Ovary (tissue), 10 donors: ENCODE measurements at places on chromosomes 6 and 20. TPM values are rescaled to one million over a fixed set of nuclear protein-coding genes. Genes with fewer than 3 reads are reported as not detected.
A peak's percentile ranks its signal among the peaks of the same experiment; 100 is the strongest.

- no peaks in the 10 kb centered on the region for H3K36me3 ChIP-seq
- no peak overlapping the region for H3K4me3 ChIP-seq
- peak overlapping the region; percentile 73 for H3K27ac ChIP-seq
Observed at GRCh38 chr6:45556828-45557227, 179.1 kb upstream of the SUPT3H start.

DNA sequence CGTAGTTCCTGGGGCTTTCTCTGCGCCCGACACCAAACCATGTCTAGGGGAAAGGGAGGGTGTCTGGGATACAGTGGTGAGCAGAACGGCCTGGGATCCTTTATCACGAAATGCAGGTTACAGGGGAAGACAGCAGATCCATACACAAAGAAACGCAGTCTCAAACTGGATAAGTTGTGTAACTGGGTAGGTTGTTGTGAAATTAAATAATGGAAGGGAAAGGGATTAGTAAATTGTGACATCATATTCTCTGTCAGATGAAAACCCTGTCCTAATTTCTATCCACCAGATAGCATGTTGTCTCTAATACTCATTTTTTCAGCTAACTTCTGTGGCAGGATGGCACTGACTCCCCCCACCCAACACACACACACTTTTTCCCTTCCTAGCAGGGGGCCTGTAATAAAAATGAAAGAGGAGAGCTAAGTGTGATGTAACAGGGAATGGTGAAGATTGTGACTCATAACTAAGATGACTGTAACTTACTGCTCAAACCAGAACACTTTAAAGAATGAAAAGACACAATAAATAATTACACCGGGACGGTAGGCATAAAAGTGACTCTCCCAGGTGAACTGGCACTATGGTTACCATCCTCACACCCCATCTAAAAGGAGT, 769 bp upstream of the TRPC4AP start:
- peaks cover 8% of the 10 kb centered on the region for H3K4me1 ChIP-seq
- H3K36me3 ChIP-seq, result no peaks in the 10 kb centered on the region
- DNase-seq, result no peak
- no peaks in the 10 kb centered on the region for H3K27me3 ChIP-seq
- H3K27ac ChIP-seq, result no peak overlapping the region
- peak overlapping the region; percentile 99 for H3K4me3 ChIP-seq

DNA sequence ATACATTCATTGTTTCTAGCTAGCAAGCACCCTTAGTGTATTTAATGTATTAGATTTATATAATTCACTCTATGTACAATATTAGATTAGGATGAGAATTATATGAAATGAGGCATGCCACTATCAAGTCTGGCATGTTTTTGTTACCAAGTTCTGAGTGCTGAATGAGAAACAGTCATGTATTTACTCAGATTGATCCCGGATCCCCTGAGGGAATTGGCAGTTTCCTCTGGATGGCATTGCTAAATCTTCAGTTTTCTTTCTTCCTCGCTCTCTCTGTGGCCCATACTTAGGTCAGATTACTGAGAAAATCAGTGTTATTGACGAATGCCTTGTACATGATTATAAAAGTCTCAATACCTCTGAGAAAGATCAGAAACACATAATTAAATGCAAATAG, 66.6 kb downstream of the CDKAL1 start:
- no peak overlapping the region for H3K4me3 ChIP-seq
- no peak overlapping the region for H3K27ac ChIP-seq
- H3K4me1 ChIP-seq, result peaks cover 3% of the 10 kb centered on the region
- no peaks in the 10 kb centered on the region for H3K27me3 ChIP-seq
- no peaks in the 10 kb centered on the region for H3K36me3 ChIP-seq

DNA sequence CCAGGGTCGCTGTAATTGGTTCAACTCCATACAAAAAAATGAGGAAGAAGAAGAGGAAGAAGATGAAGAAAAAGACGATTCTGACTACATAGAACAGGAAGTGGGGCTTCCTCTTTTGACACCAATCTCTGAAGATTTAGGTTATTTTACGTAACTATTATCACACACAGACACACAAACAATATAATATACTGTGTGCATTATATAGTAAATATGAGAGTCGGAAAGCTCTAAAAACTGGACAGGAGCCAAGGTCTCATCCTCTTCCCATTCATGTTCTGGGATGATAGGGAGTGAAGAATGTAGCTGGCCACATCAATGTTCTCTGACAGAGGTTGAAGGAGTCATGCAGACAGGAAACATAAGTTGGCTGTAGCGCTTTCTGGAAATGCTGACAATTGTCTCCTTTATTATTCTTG, 13.3 kb downstream of the RSPH4A start:
- H3K36me3 ChIP-seq, result no peaks in the 10 kb centered on the region
- H3K27ac ChIP-seq, result no peak overlapping the region
- no peak overlapping the region for H3K4me3 ChIP-seq
- DNase-seq, result no peak

DNA sequence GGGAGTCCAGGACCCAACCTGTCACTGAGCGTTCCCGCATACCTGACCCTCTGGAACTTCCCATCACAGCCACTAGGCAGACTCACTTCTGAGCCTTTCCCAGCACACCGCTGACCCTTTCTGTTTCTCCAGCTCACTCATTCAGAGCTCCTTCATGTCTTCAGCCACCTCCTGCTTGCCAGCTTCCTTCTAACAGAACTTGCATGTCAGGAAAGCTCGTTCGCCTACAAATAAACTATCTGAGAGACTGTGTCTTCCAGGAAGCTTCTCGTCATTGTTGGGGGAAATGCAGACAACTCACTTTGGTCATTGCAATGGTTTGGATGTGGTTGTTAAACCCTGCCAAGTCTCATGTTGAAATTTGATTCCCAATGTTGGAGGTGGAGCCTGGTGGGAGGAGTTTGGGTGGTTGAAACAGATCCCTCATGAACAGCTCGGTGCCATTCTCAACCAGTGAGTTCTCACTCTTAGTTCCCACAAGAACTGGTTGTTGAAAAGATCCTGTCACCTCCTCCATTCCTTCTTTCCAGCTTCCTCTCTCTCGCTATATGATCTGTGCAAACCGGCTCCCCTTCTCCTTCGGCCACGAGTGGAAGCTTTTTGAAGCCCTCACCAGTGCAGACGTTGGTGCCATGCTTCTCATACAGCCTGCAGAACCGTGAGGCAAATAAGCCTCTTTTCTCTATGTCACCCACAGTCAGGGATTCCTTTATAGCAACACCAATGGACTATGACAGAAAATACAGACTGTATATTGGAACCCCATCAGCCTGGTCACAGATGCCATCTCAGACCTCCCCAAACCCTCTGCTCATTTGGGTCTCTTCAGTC, 1.4 kb upstream of the MUC21 start:
- no peaks in the 10 kb centered on the region for H3K27me3 ChIP-seq
- peaks cover 4% of the 10 kb centered on the region for H3K4me1 ChIP-seq
- H3K36me3 ChIP-seq, result no peaks in the 10 kb centered on the region
- peak; percentile 44 for DNase-seq
- H3K4me3 ChIP-seq, result no peak overlapping the region
- no peak overlapping the region for H3K27ac ChIP-seq

- H3K4me1 ChIP-seq, result no peaks in the 10 kb centered on the region
- H3K27ac ChIP-seq, result no peak overlapping the region
- no peaks in the 10 kb centered on the region for H3K27me3 ChIP-seq
- DNase-seq, result no peak
Observed at GRCh38 chr6:142612956-142613355, 311.1 kb downstream of the ADGRG6 start.

- H3K4me3 ChIP-seq, result no peak overlapping the region
- no peaks in the 10 kb centered on the region for H3K27me3 ChIP-seq
- H3K27ac ChIP-seq, result no peak overlapping the region
- H3K36me3 ChIP-seq, result no peaks in the 10 kb centered on the region
Observed at GRCh38 chr20:32846852-32847251, 11.9 kb upstream of the EFCAB8 start.

DNA sequence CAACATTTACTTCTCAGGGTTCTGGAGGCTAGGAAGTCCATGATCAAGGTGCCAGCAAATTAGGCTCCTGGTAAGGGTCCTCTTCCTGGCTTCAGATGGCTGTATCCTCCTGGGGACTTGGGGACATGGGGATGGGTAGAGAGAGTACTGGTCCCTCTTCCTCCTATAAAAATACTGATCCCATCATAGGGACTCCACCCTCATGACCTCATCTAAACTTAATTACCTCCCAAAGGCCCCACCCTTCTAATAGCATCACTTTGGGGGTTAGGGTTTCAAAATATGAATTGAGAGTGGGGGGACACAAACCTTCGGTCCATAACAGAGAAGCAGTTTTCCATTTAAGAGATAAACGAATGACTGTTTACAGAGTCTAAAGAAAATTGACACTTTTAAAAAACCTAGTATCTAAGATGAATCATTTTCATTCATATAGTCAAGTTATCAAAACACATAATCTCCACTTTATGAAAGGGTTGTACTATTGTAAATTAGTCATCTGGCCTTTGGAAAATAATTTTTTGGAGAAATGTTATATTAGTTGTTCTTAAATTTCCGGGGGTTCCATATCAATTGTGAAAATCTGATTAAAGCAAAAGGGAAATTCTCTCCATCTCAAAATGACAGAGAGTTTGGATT, 33.5 kb downstream of the ELOVL5 start:
- H3K27ac ChIP-seq, result no peak overlapping the region
- no peaks in the 10 kb centered on the region for H3K4me1 ChIP-seq
- no peaks in the 10 kb centered on the region for H3K27me3 ChIP-seq
- no peaks in the 10 kb centered on the region for H3K36me3 ChIP-seq
- no peak overlapping the region for H3K4me3 ChIP-seq

GRCh38 chr6:99660206-99660605, 53.6 kb downstream of the PRDM13 start:
- no peaks in the 10 kb centered on the region for H3K4me1 ChIP-seq
- H3K4me3 ChIP-seq, result no peak overlapping the region
- no peak for DNase-seq
- H3K36me3 ChIP-seq, result no peaks in the 10 kb centered on the region
- H3K27ac ChIP-seq, result no peak overlapping the region

- no peak overlapping the region for H3K4me3 ChIP-seq
- no peak overlapping the region for H3K27ac ChIP-seq
- no peaks in the 10 kb centered on the region for H3K36me3 ChIP-seq
- no peak for DNase-seq
Observed at GRCh38 chr6:24284006-24284405, 73.9 kb downstream of the DCDC2 start.

- H3K4me3 ChIP-seq, result no peak overlapping the region
- no peaks in the 10 kb centered on the region for H3K36me3 ChIP-seq
- DNase-seq, result no peak
- H3K27me3 ChIP-seq, result no peaks in the 10 kb centered on the region
- H3K27ac ChIP-seq, result no peak overlapping the region
- H3K4me1 ChIP-seq, result no peaks in the 10 kb centered on the region
Observed at GRCh38 chr20:56273491-56273890, 25.0 kb downstream of the MC3R start.

- H3K27ac ChIP-seq, result no peak overlapping the region
- no peaks in the 10 kb centered on the region for H3K4me1 ChIP-seq
- no peak overlapping the region for H3K4me3 ChIP-seq
- no peak for DNase-seq
- no peaks in the 10 kb centered on the region for H3K36me3 ChIP-seq
- no peaks in the 10 kb centered on the region for H3K27me3 ChIP-seq
Observed at GRCh38 chr6:137111296-137112066, 62.0 kb downstream of the IL22RA2 start.

GRCh38 chr6:131995917-131996316, 44.7 kb upstream of the CCN2 start:
- no peaks in the 10 kb centered on the region for H3K27me3 ChIP-seq
- no peak for DNase-seq
- H3K27ac ChIP-seq, result no peak overlapping the region
- no peaks in the 10 kb centered on the region for H3K4me1 ChIP-seq
- H3K4me3 ChIP-seq, result no peak overlapping the region

DNA sequence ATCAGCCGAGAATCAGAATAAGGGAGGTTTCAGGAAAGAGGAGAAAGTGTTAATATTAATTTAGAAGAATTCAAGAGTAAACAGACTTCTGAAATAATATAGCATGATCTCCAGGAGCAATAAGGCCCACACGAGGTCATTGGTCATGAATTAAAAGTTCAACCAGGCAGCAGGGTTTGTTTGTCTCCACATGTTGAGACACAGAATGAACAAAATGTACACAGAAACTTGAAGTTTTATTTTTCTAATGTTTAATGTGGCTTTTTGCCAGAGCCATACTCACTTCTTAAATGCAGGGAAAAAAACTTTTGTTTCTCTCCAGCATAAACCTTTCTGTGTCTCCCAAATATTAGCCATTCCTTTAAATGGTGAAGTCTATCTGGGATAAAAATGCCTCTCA, 504.5 kb downstream of the HDGFL1 start:
- DNase-seq, result no peak
- no peaks in the 10 kb centered on the region for H3K27me3 ChIP-seq
- H3K36me3 ChIP-seq, result no peaks in the 10 kb centered on the region
- no peaks in the 10 kb centered on the region for H3K4me1 ChIP-seq
- no peak overlapping the region for H3K27ac ChIP-seq

The TPX2 gene
- total RNA-seq, result 0.36 TPM

The FERMT1 gene
- 5.9 TPM for total RNA-seq

The EXOC2 gene
- total RNA-seq, result 17.3 TPM
